ENCODE measurements at places on chromosomes 1 and 21.
A peak's percentile ranks its signal among the peaks of the same experiment; 100 is the strongest.

DNA sequence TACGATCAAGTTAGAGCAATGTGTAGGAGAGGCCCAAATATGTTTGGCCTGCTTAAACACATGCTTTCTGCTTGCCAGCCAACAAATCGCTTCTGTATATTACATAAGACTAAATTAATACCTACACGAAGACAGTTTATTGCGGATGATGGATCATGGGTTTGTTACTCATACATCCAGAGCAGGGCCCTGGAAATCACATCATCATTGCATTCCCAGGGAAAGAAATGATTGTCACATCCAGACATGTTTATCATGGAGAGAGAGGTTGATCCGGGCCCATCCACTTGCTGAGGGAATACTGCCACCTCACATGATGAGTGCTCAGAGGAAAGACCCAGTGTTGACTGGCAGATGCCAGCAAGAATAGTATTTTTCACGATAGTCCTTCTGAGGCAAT lies 282.6 kb downstream of the NUF2 start:
- no peak for DNase-seq

GRCh38 chr21:23401278-23401677 lies 2206.0 kb downstream of the MRPL39 start:
- DNase-seq, result no peak

DNA sequence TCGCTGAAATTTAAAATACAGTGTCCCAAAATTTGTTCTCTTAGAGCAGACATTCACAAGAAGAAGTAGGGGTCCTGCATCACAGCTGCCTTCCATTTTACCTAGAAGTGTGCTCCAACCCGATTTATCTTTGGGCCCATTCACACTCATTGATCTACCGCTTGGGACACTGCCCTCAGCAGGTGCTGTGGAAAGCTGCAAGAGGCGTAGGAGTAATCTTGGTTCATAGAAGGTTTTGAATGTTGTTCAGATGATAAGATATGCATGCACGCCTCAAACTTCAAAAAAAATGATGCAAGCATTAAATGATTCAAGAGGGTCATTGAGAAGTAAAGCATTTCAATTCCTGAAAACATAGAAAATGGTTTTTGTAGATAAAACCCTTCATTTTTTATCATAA lies 18.6 kb upstream of the C1orf105 start:
- no peak for DNase-seq

GRCh38 chr1:121418369-121419049 lies 233.7 kb downstream of the SRGAP2C start:
- no peak for DNase-seq

GRCh38 chr1:157961805-157962762 lies 31.4 kb upstream of the KIRREL1 start:
- DNase-seq, result no peak

- DNase-seq, result no peak
Observed at GRCh38 chr1:200040481-200041138, 13.1 kb downstream of the NR5A2 start.

- peak; percentile 19 for DNase-seq
Observed at GRCh38 chr21:32994305-32994704, 31.4 kb upstream of the OLIG2 start.

DNA sequence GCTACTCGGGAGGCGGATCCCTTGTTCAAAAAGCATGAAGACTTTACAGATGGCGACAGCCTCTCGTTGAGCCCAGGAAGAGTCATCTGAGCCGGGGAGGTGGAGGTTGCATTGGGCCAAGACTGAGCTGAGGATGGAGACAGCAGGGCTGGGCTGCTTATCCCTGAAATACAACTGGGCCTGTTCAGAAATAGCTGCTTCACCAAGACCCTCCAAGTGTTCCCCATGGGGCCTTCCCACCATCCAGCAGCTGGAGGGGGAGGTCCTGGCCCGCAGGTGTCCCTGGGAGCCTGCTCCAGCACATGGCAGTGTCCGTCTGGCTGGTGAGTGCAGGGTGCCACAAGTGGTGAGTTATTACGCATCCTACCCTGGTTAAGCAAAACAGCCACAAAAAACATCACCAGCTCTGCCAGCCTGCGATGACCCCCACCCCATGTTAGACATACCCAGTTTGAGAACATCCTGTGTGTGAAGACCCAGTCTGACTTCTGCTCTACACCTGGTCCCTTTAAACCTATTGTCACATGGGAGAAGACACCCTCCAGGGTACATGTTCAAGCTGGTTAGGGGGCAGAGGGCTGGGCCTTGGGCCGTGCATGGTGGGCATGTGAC lies 93.1 kb upstream of the TMPRSS2 start:
- no peak for DNase-seq

DNA sequence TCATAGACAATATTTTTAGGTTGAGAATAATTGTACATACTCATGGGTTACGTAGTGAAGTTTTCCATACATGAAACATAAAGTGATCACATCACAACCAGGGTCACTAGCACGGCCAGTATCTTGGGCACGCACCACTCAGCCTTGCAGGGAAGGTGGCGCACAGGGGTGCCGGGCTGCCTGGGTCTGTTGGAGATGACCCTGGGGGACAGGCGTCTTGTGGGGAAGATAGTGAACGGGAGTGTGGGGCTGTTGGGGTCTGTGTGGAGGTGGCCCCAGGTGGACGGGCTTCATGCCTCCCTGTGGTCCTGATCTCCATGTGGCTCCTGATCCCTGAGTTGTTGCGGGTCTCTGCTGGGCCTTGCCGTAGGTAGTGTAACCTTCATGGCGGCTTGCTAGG lies 38.3 kb upstream of the PRSS38 start:
- DNase-seq, result no peak

GRCh38 chr1:180167721-180168467 lies 13.2 kb downstream of the QSOX1 start:
- DNase-seq, result no peak

DNA sequence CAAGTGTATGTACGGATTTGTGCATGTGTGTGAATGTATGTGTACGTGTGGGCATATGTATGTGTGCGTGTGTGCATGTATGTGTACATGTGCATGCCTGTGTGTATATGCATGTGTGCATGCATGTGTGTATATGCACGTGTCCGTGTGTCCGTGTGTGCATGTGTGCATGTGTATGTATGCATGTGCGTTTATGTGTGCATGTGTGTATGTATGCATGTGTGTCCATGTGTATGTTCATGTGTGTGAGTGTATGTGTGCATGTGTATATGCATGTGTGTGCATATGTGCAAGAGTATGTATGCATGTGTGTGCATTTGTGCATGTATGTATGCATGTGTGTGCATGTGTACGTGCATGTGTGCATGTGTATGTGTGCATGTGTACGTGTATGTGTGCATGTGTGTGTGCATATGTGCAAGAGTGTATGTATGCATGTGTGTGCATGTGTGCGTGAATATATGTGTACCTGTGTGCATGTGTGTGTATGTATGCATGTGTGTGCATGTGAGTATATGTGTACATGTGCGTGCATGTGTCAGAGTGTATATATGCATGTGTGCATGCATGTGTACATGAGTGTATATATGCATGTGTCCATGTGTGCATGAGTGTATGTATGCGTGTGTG lies 15.6 kb downstream of the EPHA8 start:
- no peak for DNase-seq

- no peak for DNase-seq
Observed at GRCh38 chr1:65165269-65165993, 17.4 kb downstream of the AK4 start.

Data from hippocampal formation (tissue), 2 donors.